IPS DF 6.9 (cell line): ENCODE measurements at places on chromosomes 5 and 9.

DNA sequence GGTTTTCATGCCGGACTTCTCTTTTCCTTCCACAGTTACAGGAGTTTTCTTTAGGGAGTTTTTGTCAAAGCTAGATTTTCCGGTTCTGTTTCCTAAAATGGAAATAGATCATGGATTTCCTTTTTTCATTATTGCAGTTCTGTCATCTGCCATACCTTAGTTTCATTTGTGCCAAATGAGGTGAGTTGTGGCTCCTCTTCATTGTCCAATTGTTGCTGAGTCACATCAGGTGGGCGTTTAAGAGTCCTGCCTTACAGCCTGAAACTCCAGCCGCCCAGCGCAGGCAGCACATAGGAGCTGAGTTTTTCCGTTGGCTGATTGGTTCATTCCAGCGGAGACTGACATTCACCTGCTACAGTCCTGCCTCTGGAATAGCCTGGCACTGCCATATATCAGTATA is 14.1 kb downstream of the SLC25A25 start:
- no peak overlapping the region for H3K27ac ChIP-seq
- H3K27me3 ChIP-seq, result no peaks in the 10 kb centered on the region
- no peaks in the 10 kb centered on the region for H3K36me3 ChIP-seq
- DNase-seq, result no peak
- H3K4me3 ChIP-seq, result no peak overlapping the region

GRCh38 chr9:33140401-33141360 is 26.5 kb downstream of the B4GALT1 start:
- no peak overlapping the region for H3K4me3 ChIP-seq
- H3K27ac ChIP-seq, result no peak overlapping the region
- no peaks in the 10 kb centered on the region for H3K36me3 ChIP-seq
- no peaks in the 10 kb centered on the region for H3K27me3 ChIP-seq
- H3K4me1 ChIP-seq, result no peaks in the 10 kb centered on the region

DNA sequence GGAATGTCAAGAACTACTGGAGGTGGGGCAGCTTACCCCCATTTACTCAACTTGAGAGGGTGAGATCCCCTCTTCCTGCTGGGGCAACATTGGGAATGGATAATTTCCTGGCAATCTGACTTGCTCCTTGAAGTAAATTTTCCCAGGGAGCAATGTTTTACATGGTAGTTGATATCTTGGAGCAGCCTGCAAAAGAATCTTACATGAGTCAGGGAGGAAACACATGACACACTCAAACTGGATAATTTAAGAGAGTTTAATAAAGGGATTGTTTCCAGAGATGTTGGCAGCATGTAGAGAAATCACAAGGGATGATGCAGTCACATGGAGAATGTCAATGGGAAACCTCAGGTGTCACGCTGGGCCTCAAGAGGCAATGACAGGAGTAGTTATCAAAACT is 212.5 kb downstream of the GAS1 start:
- DNase-seq, result no peak
- H3K36me3 ChIP-seq, result no peaks in the 10 kb centered on the region
- H3K27ac ChIP-seq, result no peak overlapping the region
- H3K4me3 ChIP-seq, result no peak overlapping the region

- no peaks in the 10 kb centered on the region for H3K36me3 ChIP-seq
- no peaks in the 10 kb centered on the region for H3K4me1 ChIP-seq
- no peak for DNase-seq
These were observed 63.3 kb upstream of the FCN1 start for GRCh38 chr9:134980991-134981390.

DNA sequence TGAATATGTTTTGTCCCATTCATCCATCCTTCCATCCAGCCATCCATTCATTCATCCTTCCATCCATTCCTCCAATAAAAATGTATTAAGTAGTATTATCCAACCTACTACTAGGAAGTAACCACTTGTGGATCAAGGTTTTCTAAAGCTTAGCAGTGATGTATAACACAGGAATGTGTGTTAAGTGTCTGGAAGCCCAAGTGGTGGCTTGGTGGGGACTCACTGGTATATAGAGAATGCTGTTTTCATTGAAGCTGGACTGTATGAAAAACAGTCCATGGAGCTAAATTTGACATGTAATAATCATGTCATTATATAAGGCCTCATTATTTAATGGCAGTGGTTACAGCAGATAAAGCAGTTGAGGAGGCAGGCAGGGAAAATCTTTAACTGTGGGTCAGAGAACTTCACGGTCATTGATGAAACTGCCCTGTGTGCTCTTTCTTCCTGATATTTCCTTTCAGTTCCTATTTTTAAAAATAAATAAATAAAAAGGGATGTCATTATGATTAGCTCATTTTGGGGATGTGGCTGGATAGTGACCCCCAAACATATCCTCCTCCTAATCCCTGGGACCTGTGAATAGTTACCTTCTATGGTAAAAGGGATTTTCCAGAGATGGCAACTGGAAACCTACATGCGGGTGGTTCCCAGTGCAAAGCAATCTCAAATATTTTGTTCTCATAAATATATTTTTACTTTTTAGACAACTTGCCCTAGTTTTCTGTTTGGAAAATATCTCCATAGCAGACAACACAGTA is 82.3 kb downstream of the DAPK1 start:
- no peak for DNase-seq
- no peaks in the 10 kb centered on the region for H3K36me3 ChIP-seq
- H3K4me3 ChIP-seq, result no peak overlapping the region
- no peak overlapping the region for H3K27ac ChIP-seq
- H3K4me1 ChIP-seq, result no peaks in the 10 kb centered on the region
- no peaks in the 10 kb centered on the region for H3K27me3 ChIP-seq
